ENCODE measurements at places on chromosomes 2 and 18.

- no peak for DNase-seq
These were observed 38.7 kb downstream of the FANCL start for GRCh38 chr2:58202404-58202803.

- peak; percentile 39 for DNase-seq
These were observed 157.2 kb downstream of the MIB1 start for GRCh38 chr18:21897811-21898210.

- peak; percentile 25 for DNase-seq
These were observed 101.3 kb upstream of the ITGB6 start for GRCh38 chr2:160301420-160301819.

DNA sequence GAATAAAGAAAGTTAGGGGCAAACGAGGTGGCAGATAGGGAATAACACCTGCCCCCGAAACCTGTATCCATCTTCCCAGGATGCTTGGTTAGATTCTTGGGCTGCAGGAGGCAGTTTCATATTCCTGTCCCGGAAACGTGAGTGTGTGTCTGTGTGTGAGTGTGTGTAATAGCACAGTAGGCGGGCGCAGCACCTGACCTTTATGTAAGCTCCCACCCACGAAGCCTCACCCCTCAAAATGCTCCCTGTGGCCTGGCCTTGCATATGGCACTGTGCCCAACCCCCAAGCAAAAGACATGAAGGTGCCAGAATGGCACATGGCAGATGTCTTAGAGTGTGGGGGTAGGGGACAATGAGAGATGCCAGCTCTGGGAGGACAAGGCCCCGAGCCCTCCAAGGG, 48.9 kb downstream of the EFR3B start:
- DNase-seq, result no peak

DNA sequence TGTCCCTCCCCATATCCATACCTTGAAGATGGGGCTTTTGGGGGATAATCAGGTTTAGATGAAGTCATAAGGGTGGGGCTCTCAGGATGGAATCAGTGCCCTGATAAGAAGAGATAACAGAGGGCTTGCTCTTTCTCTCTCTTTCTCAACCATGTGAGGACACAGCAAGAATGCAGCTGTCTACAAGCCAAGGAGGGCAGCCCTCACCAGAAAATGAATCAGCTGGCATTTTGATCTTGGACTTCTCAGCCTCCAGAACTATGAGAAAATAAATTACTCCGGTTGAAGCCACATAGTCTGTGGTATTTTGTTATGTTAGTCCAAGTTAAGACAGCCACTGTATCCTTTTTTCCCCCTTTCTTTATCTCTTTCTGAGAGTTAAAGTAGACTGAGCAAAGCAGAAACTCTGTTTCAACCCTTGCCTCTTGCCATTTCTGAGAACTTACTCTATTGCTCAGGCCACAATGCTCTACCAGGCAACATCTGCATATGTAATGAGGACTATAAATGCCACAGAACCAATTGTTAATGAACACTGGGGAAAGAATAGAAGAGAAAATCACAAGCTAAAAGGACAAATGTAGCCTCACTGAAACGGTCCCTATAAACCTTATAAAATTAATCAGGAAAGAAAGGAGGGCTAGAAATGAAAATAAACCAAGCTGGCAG, 56.9 kb downstream of the SRBD1 start:
- DNase-seq, result peak; percentile 65

GRCh38 chr2:12126318-12126717, 379.9 kb downstream of the LPIN1 start:
- no peak for DNase-seq

DNA sequence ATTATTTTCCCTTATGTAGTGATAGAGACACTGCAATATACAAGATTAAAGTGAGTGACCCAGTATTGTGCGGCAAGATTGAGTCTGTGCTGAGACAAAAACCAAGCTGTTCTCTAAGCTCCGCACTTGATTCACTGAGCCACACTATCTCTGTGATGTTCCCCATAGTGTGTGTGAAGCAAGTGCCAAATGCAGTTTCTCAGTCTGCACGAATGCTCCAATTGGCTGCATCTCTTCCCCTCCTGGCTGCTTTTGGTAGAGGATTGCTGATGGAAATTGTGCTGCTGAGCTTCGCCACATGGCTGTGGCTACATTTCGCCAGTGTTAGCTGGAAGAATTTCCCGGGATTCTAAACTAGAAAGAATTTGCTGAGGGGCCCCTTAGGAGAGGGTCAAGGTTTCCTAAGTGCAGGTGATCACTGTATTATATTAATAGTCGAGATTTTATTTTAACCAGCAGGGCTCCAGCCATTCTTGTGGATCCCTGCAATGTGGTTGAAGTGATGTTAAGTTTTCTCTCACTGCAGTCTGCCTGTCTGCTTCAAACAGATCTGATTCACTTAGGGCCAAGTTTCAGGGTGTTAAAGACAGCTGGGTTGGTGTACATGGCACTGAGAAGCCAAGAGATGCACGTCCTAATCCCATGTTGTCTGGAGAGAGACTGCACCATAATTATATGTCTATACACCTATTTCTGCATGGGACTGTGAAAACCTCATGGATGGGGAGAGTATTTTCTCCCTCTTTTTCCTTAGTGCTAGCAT, 317.2 kb downstream of the DCC start:
- DNase-seq, result no peak

GRCh38 chr2:10820562-10820961, 8.0 kb upstream of the PDIA6 start:
- no peak for DNase-seq

DNA sequence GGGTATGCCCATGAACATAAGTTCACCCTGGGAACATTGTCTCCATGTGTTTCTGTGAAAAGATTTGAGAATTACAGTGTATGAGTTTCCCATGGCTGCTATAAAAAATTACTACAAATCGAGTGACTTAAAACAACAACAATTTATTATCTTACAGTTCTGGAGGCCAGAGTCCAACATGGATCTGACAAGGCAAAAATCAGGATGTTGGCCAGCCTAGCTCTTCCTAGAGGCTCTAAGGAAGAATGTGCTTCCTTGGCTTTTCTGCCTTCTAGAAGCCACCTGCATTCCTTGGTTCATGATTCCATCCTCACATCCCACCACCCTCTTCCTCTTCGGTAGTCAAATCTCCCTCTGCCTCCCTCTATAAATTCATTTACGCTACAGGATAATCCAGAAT, 38.6 kb downstream of the FAM124B start:
- no peak for DNase-seq

DNA sequence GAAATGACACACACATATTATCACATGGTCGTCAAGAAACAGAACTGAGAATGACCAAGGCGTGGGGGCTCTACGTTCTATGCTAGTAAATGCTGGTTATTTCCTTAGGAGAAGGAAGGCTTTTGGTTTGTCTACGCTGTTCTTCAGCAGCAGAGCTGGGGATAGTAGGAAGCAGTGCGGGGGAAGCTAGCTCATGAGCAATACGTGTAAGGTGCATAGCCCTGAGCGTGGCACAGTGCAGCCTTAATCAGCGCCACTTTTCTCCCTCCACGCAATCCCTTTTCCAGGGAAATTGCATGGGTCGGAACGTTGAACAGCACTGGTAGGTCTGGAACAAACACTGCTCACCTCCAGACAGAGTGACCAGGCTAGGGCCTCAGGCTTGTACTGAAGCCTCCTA, 199.6 kb upstream of the FBXO11 start:
- DNase-seq, result no peak

Measured in fibroblast of skin of scalp (primary cell).